ENCODE measurements at places on chromosomes 2 and 18.

DNA sequence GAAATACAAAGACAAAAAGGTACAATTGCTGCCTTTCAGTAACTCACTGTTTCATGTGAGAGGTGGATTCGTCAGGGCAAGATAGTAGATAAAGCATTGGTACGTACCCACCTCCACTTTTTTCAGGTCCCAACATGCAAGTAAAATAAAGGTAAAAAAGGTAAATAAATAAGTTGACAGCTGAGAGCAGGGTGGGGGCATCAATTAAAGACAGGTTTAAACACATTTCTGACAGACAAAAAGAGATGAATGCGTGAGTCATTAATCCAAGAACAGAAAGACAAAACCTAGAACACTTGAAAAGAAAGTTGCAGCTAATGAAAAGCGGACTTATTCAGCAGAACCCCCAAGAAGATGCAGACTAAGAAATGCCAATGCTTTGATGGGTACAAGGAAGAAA is 979.6 kb upstream of the CDH2 start:
- DNase-seq = no peak

DNA sequence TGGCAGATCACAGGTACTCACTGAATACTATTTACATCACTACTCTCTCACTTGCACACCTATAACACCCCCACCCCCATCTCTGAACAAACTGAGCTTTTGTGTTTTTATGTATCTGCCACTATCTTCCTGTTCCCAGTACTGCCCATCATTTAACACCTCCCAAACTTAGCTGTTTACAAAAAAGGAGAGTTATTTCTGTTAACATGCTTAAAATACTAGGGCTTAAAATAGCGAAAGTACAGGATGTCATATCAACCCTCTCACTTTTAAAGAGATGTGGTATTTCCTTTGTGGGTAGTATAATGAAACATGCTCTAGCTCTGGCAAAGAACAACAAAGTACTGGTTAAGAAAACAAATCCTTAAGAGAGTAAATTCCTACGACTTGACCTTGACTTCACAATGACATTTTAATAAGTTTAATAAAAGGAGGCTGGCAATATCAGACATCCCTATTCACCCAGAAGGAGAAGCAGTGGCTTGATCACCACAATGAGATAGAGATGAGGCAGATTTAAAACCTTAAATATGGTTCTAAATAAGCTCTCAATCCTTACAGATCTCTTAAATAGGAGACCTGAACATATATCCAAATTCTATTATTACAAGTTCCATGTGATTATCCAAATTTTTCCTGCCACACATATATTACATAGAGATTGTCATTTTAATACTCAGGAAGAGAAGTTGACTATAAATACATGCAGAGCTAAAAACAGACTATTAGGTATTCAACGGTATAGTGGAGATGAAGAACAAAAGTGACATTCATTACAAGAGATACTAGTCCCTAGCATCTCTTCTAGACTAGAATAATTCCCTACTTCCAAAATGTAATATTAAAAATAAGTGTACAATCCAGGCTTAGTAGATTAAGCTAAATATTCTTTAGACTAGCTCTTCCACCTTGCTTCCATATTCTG is 36.9 kb downstream of the TRAK2 start:
- DNase-seq = no peak

- DNase-seq = no peak
These were observed 21.5 kb downstream of the GPR39 start for GRCh38 chr2:132437852-132438669.

DNA sequence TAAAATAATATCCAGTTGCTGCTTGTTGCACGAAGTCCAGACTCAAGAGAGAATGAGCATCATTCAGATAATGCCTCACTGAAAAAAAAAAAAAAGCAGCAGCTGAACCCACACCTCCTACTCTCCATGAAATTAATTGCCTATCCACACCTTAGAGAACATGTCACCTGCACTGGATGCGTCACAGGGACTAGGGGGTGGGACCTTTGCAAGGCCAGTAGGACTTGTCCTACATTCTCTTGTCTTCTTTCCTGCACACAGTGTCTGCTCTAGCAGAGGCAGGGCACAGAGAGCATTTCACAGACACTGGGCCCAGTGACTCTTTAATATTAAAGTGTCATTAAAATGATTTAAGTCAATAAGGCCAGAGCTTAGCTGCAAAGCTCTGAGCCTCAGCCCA is at the start of gene ABCA12:
Gene ABCA12, minus strand, starts transcription at position 148 of the 400 bp plus-strand sequence. CDS start 418 bp downstream, outside the sequence.
- DNase-seq = no peak

GRCh38 chr18:73677450-73677849 is 470.2 kb downstream of the FBXO15 start:
- DNase-seq = no peak

DNA sequence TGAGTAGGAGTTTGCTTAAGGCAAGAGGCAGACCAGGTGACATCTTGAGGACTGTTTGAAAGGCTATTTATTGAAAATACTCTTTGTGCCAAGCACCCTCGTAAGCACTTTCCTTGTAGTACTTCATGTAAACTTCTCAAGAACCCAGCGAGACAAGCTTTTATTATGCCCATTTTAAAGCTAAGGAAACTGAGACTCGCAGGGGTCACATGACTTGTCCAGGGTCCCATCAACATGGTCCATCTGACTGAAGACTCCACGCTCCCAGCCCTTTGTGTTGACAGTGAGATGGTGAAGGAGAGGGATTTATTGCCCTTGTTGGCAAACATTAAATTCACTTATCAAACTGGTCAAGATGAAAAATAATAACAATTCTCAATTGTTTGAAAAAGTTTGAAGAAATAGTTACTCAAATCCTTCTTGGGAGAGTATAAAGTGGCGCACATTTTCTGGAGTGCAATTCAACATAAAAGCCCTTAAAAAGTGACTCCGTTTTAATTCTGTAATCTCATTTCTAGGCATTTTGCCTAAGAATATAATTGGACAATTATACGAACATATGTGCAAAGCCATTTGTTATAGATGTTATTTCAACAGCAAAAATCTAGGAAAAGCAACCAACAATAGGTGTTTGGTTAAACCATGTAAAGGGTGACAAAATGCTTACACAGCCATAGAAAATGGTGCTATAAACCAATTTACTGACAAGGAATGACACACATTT is 270.5 kb upstream of the NCKAP5 start:
- DNase-seq = no peak

GRCh38 chr2:237181844-237182243 is 96.2 kb downstream of the COPS8 start:
- no peak for DNase-seq

GRCh38 chr2:228067309-228067708 is 114.2 kb downstream of the SPHKAP start:
- DNase-seq = no peak

DNA sequence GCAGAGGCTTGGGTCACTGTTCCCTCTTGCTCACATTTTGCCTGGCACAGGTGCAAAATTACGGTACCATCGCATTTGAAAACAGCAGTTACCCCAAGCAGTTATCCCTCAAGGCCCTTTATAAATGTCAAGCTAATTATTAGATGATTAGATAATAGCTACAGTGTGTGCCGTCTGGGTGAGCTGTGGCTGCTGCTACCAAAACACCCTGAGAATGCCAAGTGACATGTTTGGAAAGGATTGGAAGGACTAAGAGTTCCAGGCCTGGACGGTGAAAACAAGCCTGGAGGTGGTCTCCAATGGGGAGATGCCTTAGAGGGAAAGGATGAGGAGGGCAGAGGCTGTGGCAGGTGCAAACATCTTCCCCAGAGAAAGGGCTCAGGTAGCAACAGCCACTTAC is 120.6 kb downstream of the CAPN13 start:
- no peak for DNase-seq

- no peak for DNase-seq
These were observed 304.7 kb upstream of the TMEFF2 start for GRCh38 chr2:192499476-192499875.

DNA sequence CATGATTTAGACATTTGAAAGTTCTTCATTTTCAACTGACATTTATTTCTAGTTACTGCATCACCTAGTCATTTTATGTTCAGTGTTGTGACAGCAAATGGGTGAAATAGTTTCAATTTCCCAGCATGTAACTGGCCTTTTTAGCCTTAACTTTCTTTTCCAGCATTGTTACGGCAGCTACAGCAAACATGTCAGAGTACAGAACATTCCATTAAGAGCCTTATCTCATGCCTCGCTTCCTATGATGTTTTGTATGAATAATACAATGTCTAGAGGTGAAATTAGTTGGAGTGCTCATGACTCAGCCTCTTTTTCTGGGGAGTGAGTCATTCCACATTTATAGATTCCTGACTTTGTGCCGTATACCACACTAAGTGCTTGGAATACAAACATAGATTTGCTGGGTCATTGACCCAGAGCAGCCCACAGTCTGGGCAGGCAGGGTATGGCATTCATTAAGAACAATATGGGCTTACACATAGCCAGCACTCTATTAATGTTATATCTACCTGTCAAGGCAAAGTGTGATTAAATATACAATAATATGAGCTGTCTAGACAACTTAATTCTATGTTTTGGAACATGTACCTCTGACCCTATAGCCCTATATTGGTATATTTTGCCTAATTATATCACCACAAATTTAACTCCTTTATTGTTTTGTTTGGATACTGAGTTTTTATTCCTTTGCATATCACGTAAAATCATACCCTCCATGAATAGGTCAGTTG is 72.2 kb downstream of the MAP2 start:
- DNase-seq = no peak

DNA sequence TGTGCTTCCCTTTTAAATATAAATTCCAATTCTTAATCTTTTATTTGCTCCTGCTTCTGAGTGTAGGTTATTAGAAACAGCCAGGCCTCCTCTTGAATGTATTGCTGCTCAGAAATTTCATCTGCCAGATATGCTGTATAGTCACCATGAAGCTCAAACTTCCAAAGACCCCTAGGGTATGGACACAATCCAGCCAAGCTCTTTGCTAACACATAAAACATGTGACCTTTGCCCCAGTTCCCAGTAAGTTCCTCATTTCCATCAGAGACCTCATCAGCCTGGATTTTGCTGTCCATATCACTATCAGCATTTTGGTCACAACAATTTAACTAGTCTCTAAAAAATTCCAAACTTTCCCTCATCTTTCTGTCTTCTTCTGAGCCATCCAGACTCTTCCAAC is 75.2 kb downstream of the MAP2 start:
- no peak for DNase-seq

GRCh38 chr2:43377327-43377726 is 150.9 kb upstream of the ZFP36L2 start:
- no peak for DNase-seq

GRCh38 chr2:153228904-153229303 is 249.7 kb downstream of the RPRM start:
- DNase-seq = no peak

DNA sequence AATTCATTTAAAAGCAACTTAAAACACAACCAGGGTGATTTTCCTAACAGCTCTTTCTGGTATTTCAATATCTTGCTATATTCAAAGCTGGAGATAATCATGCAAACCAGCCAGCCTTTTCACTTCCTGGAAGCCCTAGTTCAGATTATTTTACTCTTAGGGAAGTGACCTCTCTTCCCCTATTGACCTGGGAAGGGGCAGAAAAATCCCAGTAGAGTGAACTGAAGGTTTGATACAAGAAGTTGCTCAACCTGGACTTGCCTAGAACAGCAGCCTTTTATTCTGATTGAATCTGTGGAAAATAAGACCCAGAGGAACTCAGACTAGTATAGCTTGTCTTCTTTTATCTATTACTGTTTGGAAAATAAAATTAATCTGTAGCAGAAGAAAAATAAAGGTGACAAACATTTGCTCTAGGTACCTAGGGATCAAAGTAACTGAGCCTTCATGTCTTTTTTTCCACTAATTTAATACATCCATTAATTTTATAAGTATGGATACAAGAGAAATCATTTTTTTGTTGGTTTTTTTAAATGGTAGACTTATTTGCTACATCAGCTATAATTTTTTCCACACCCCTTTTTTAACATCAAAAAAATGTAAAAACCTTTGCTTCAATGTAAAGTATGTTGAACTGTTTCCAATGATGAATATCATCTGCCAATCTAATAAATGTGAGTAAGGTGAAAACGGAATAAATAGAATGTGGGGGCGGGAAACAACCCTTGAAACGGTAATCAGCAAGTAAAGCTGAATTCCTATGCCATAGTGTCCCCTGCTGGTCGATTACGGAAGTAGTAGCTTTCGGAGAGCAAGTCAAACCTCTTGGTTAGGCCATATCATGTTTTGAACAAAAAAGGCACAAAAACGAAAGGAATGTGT is 629.9 kb downstream of the NRXN1 start:
- DNase-seq = no peak

DNA sequence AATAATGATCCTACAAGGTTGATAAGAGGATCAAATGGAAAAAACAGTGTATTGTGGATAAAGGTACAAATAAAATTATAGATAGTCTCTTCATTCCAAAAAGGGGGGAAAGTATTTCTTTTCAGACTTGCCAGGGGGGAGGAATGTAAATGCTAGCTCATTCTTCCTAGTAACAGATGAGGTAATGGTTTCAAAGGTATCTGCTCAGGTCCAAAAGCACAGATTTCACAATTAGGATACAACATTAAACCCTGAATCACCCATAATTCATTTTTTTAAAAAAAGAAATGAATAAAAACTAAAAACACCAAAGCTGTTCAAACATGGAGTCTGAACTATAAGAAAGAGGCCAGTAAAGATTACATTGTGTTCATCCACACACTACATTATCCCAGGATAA is 142.0 kb downstream of the ATAD2B start:
- no peak for DNase-seq

- DNase-seq = no peak
These were observed 196.1 kb downstream of the FAM210A start for GRCh38 chr18:13530033-13530878.

Data from bone marrow (tissue), 2 donors.